Thymus (tissue), 14 donors: ENCODE measurements at places on chromosomes 7 and 10. TPM values are rescaled to one million over a fixed set of nuclear protein-coding genes. Genes with fewer than 3 reads are reported as not detected.

NRP1 gene
- total RNA-seq, result 15.8 TPM

C10orf120 gene
- not detected for total RNA-seq

GRCh38 chr7:121328508-121329190, at the start of gene WNT16:
WNT16 (plus strand) TSS chr7:121329000; CDS start chr7:121329293, 293 bp downstream.
- peaks cover 12% of the 10 kb centered on the region for H3K4me1 ChIP-seq
- H3K36me3 ChIP-seq, result no peaks in the 10 kb centered on the region
- H3K4me3 ChIP-seq, result peak within 1 kb of the TSS; percentile 20
- no peak for DNase-seq
- H3K27ac ChIP-seq, result no peak within 1 kb of the TSS
- peaks cover 82% of the 10 kb centered on the region for H3K27me3 ChIP-seq

- H3K36me3 ChIP-seq, result no peaks in the 10 kb centered on the region
- no peak for DNase-seq
- H3K4me1 ChIP-seq, result peaks cover 4% of the 10 kb centered on the region
- peaks cover 11% of the 10 kb centered on the region for H3K27me3 ChIP-seq
Observed at GRCh38 chr7:1741751-1742554, 71.9 kb downstream of the ELFN1 start.

GCK gene
- 0.24 TPM for total RNA-seq

DNA sequence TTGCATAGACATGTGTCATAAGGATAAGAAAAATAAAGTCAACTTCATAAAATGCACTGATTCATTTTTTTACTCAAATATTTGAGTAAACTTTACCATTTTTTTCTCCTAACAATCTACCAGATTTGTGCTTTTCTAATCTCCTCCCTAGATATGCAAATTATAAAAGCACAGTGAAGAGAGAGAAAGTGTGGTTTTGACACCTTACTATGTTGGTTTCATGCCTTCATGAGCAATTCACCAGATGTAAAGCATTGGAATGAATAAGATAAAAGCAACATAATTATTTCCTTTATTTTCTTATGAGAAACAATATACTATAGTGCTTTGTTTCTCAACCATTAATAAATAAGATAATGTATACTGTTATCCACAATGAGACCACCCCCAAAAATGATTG, 432.5 kb upstream of the PCDH15 start:
- no peak overlapping the region for H3K4me3 ChIP-seq
- no peak overlapping the region for H3K27ac ChIP-seq
- no peaks in the 10 kb centered on the region for H3K36me3 ChIP-seq
- no peaks in the 10 kb centered on the region for H3K4me1 ChIP-seq

TBX20 gene
- total RNA-seq, result 0.09 TPM

TMEM176A gene
- total RNA-seq, result 11.0 TPM

DNA sequence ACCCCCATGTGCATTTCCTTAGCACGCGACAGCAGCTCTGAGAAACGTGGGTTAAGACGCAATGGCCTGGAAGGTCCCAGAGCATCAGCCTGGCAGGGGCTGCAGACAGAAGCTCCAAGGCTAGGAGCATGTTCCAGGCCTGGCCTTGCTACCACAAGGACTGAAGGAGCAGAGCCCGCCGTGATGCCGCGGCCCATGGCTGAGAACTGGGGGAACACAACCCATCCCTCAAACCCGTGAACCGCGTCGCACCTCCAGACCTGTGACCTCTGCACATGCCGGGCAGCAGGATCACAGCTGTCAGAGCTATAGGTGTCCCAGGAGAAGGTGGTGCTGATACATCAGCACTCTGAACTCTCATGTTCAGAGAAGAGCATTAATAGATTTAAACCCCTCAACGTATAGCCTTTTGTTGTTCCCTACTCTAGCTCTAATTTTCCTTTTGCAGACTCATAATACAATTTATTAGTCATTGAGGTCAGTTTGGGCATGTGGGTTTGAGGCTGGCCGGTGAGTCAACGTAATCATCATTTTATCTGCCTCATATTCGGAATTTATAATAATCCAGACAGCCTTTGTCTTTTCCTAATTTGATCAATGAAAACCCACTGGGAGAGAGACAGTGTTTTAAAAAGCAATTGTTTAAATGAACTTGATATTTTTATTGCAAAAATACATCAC, 222.5 kb upstream of the TCERG1L start:
- no peaks in the 10 kb centered on the region for H3K27me3 ChIP-seq
- DNase-seq, result no peak
- no peaks in the 10 kb centered on the region for H3K36me3 ChIP-seq

DNA sequence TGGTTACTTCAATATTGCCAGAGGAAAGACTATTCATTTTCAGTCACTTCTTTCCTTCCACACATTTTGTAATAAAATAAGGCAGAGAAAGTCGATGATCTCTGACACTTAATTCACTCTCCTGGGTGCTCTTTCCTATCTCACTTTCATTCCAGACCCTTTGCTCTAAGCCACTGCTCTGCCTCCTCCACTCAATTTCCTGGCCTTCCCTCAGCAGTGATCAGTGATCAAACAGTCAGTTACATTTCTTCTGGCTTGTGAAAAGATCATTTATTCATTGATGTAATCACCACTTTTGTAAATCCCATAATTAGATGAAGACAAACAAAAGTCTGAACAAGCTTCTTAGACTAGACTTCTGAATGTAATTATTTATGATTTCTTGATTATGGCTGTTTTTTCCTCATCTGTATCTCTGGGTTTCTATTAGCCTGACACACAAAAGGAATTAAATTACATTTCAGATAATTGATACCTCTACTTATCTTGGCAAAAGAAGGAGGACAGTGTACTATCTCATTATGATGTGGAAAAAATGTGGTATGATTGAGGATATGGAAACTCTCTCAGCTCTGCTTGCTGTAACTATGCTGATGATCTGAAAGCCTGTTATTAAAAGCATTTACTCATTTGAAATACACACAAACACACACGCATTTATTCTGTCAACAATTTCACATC, 1102.3 kb downstream of the GRM8 start:
- DNase-seq, result no peak
- no peak overlapping the region for H3K4me3 ChIP-seq
- H3K36me3 ChIP-seq, result no peaks in the 10 kb centered on the region
- no peak overlapping the region for H3K27ac ChIP-seq

RRP12 gene
- 8.5 TPM for total RNA-seq

NXPH1 gene
- total RNA-seq, result 0.05 TPM

CFAP43 gene
- 0.52 TPM for total RNA-seq

- no peak overlapping the region for H3K4me3 ChIP-seq
- H3K4me1 ChIP-seq, result no peaks in the 10 kb centered on the region
- H3K27me3 ChIP-seq, result no peaks in the 10 kb centered on the region
- no peaks in the 10 kb centered on the region for H3K36me3 ChIP-seq
- no peak for DNase-seq
Observed at GRCh38 chr10:76509446-76509845, 1078.0 kb downstream of the LRMDA start.

- peak; percentile 13 for DNase-seq
- H3K36me3 ChIP-seq, result no peaks in the 10 kb centered on the region
- peaks cover 70% of the 10 kb centered on the region for H3K27me3 ChIP-seq
- H3K27ac ChIP-seq, result no peak overlapping the region
Observed at GRCh38 chr7:108452707-108453106, 3.5 kb downstream of the NRCAM start.

DNA sequence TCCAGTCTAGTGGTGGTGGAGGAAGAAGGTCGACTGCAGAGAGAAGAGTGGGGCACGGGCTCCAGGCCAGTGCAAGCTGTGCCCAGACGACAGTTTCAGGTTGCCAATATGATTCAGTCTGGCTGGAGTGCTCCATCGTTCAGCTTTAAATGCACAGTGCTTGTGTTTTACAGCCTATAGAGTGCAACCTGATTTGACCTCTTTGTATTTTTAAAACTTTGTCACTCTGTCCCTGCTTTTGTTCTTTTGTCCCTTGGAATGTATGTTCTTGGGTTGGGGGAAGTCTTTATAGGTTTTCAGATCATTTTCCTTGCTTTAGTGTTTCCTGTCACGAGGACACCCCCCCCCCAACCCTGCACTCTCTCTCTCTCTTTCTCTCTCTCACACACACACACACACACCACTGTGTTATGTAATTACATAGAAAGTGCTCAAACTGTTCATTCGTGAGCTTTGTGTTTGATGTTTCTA, 198.0 kb downstream of the CAMK1D start:
- H3K4me1 ChIP-seq, result peaks cover 16% of the 10 kb centered on the region
- H3K4me3 ChIP-seq, result no peak overlapping the region
- H3K36me3 ChIP-seq, result no peaks in the 10 kb centered on the region
- no peaks in the 10 kb centered on the region for H3K27me3 ChIP-seq

GRCh38 chr10:89469517-89469916, 55.1 kb downstream of the IFIT5 start:
- no peaks in the 10 kb centered on the region for H3K36me3 ChIP-seq
- no peak overlapping the region for H3K4me3 ChIP-seq
- H3K27ac ChIP-seq, result no peak overlapping the region
- DNase-seq, result no peak
- no peaks in the 10 kb centered on the region for H3K4me1 ChIP-seq
- no peaks in the 10 kb centered on the region for H3K27me3 ChIP-seq

STOX1 gene
- total RNA-seq, result 10.3 TPM

GRCh38 chr7:103937680-103938079, 51.8 kb downstream of the RELN start:
- H3K4me3 ChIP-seq, result no peak overlapping the region
- no peaks in the 10 kb centered on the region for H3K4me1 ChIP-seq
- H3K27ac ChIP-seq, result no peak overlapping the region
- no peak for DNase-seq
- no peaks in the 10 kb centered on the region for H3K36me3 ChIP-seq

- H3K27me3 ChIP-seq, result no peaks in the 10 kb centered on the region
- H3K4me3 ChIP-seq, result no peak overlapping the region
- DNase-seq, result no peak
Observed at GRCh38 chr7:95357623-95358022, 33.3 kb upstream of the PON1 start.

- H3K4me1 ChIP-seq, result no peaks in the 10 kb centered on the region
- no peak overlapping the region for H3K27ac ChIP-seq
- no peak for DNase-seq
- peaks cover 20% of the 10 kb centered on the region for H3K27me3 ChIP-seq
Observed at GRCh38 chr10:44312401-44312800, 72.5 kb downstream of the CXCL12 start.

PNLIPRP3 gene
- total RNA-seq, result not detected

DNA sequence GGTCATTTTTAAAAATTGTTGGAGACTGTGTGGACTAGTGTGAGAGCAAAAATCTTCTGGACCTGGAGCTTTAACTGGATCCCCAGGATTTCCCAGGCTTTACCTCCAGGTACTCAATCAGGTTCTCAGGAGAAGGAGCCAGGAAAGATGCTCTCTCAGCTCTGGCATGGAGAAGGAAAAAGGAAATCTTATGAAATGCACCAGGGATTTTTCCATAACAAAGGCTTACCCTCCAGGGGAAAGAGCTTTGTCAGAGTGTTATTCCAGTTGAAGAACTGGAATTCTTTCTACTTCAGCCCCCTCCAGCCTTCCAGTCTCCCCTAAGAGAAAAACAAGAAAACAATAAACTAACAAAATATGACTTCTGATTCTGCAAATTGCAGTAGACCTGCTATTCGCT, 436.7 kb upstream of the ANKRD30A start:
- no peak for DNase-seq
- no peaks in the 10 kb centered on the region for H3K4me1 ChIP-seq
- no peaks in the 10 kb centered on the region for H3K27me3 ChIP-seq
- no peak overlapping the region for H3K27ac ChIP-seq
- H3K36me3 ChIP-seq, result no peaks in the 10 kb centered on the region
- H3K4me3 ChIP-seq, result no peak overlapping the region

GRCh38 chr7:124364283-124364682, 331.4 kb upstream of the TMEM229A start:
- H3K36me3 ChIP-seq, result no peaks in the 10 kb centered on the region
- DNase-seq, result no peak
- no peaks in the 10 kb centered on the region for H3K27me3 ChIP-seq

LRRC27 gene
- 7.6 TPM for total RNA-seq

GRCh38 chr10:72349438-72349837, 5.3 kb downstream of the DNAJB12 start:
- peaks cover 49% of the 10 kb centered on the region for H3K36me3 ChIP-seq
- H3K4me3 ChIP-seq, result no peak overlapping the region
- H3K27ac ChIP-seq, result no peak overlapping the region
- peaks cover 16% of the 10 kb centered on the region for H3K4me1 ChIP-seq
- no peak for DNase-seq

DNA sequence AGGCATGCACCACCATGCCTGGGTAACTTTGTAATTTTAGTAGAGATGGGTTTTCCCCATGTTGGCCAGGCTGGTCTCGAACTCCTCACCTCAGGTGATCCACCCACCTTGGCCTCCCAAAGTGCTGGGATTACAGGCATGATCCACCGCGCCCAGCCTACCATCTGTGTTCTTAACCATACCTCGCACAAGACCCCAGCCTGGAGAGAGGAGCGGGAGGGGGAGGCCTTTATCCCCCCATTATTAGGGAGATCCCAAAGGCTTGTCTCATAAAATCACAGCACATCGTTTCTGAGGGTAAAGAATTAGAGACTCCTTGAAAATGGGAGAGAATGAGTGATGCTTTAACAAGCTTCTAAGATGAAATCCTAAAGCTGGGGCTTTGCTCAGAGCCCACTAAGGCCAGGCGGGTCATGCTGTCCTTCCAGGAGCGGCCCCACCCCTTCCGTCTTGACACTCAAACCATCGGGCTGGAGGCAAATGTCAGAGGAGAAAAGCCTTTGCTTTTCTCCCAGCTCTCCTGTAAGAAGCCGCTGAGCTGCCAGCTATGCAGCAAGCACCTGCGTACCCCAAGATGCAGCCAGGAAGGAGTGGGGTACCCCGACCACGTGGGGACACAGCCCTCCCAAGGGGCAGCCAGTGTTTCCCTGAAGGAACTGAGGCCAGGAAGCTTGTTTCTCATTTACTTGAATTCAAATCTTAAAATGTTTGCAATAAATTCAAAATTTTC, 339.7 kb downstream of the PTPRN2 start:
- H3K27me3 ChIP-seq, result no peaks in the 10 kb centered on the region
- no peak overlapping the region for H3K4me3 ChIP-seq
- H3K36me3 ChIP-seq, result no peaks in the 10 kb centered on the region
- no peak overlapping the region for H3K27ac ChIP-seq
- H3K4me1 ChIP-seq, result no peaks in the 10 kb centered on the region

PKD1L1 gene
- total RNA-seq, result 0.19 TPM

- H3K27ac ChIP-seq, result no peak overlapping the region
- no peak overlapping the region for H3K4me3 ChIP-seq
- H3K4me1 ChIP-seq, result no peaks in the 10 kb centered on the region
Observed at GRCh38 chr10:32577448-32577847, 131.5 kb downstream of the CCDC7 start.

ACSL5 gene
- 13.0 TPM for total RNA-seq

WDR11 gene
- total RNA-seq, result 36.9 TPM
